ENCODE measurements at places on chromosomes 13 and 19.

GRCh38 chr19:13071444-13072187 lies 31.0 kb downstream of the LYL1 start:
- no peak for DNase-seq

- DNase-seq = no peak
Measured at GRCh38 chr19:5212101-5212500, 128.5 kb downstream of the PTPRS start.

- no peak for DNase-seq
Measured at GRCh38 chr19:13946414-13946813, 5.9 kb upstream of the DCAF15 start.

DNA sequence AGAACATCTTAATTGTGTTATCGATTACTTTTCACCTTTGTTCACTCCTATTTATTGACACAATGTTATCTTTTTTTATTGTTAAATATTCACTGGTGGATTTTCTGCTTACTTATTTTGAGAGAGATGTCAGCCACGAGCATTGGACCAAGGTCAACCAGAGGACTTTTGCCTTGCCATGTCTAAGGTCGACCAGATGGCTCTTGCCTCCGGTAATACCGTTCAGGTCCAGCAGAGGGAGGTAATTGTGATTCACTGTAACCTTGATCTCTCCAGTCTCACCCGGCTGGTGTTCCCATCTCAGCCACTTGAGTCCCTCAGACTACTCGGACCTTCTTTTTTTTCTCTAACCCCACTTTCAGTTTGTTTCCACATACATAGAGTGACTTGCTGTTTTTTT lies 1438.1 kb downstream of the UQCRFS1 start:
- DNase-seq = no peak

DNA sequence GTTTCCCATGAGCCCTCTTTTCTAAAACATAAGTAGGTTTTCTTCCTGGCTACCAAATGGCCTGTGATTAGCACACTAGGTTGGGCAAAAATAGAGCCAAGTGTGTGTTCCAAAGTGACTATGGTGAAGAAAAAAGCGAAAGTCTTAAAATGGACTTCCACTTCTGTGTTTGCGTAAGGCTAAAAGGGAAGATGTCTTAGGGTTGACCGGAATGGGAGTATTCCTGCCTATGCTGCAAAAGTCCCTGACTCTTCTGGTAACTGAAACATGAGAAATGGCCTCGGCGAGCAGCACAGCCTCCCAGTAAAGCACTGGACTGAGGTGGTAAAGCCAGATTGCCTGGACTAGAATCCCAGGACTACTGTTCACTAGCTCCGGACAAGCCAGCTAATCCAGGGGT lies 2.4 kb upstream of the FPR1 start:
- no peak for DNase-seq
